ENCODE measurements at places on chromosomes 4 and X.

DNA sequence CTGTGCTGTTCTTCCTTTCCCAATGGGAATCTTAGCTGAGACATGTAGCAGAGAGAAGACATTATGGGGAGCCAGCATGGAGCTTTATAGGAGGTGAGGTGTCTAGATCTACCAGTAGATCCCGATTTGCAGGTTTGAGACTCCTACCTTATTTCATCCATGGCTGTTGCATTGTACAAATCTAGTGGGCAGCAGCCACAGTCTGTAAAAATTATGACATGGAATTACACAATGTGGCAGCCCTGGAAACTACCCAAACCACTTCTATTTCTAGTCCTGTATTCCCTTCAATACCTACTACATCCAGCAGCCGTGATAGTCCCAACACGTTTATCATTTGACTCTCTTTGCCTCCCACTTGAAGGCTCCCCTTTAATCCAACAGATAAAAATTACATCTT is 8.1 kb downstream of the ATP7A start:
- DNase-seq: no peak

DNA sequence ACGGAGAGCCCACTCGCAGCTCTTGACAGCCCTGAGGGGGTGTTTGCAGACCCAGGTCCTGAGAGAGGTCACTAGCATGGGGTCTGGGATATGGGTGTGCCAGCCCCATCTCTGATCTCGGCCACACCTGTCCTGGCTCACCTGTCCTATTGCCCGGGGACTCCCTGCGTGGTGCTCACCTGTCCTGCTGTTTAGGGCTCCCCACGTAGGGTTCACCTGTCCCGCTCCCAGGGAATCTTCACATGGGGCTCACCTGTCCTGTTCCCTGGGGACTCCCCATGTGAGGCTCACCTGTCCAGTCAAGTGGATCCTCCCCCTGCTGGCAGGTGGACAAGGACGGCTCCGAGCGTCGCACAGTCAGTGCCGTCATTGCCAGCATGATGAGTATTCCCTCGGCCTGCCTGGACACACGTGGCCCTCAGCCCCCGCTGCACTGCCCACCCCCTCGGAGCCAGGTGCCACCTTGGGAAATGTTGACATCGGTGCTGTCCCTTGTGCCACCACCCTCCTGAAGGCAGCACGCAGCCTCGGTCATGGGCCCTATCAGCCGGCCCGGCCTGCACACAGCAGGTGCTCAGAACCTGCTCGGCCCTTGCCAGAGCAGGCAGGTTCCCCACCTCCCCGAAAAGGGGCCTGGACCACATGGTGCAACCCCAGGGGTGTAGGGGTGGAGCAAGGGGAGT is 6.3 kb downstream of the SLC49A3 start:
- DNase-seq: no peak

- no peak for DNase-seq
Measured at GRCh38 chr4:70630162-70630561, 1.6 kb downstream of the ENAM start.

GRCh38 chr4:102500352-102500695 is 835 bp upstream of the NFKB1 start:
- DNase-seq: no peak

- no peak for DNase-seq
Measured at GRCh38 chr4:157221895-157222770, 1.6 kb downstream of the GRIA2 start.

DNA sequence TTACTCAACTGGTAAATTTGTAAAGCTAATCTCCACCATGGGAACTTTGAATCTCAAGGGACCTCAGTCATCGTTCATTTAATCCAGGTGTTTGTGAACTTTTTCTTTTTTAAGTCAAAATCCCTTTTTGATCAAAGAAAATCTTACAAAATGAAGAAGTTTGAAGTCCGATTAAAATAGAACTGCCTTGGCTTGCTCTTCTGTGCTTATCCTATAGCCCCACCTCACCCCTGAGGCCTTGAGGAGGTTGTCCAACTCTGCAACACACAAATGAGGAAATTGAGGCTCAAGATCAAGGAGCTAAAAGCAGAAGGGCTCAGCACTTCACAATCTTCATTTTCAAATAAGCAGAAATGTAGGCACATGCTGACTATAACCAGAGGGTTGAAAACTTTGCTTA is 240.3 kb upstream of the SFRP2 start:
- DNase-seq: no peak

DNA sequence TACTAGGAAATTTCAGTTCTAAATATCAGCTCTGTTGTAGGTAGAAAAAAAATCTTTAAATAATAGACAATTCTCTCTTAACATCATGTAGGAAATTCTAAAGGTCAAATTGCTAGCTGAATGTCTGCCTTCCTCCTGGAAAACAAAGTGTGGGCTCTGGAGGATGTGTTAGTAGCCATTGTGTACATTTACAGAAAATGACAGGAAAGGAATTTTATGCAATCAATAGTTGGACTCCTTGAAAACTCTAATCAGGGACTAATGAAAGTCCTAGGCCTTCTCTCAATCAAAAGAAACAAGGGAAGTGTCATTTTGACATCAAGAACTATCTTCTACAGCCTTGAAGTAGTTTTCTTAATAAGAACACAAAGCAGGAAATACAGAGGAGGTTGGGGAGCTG is 174.6 kb downstream of the ANKRD50 start:
- DNase-seq: no peak

DNA sequence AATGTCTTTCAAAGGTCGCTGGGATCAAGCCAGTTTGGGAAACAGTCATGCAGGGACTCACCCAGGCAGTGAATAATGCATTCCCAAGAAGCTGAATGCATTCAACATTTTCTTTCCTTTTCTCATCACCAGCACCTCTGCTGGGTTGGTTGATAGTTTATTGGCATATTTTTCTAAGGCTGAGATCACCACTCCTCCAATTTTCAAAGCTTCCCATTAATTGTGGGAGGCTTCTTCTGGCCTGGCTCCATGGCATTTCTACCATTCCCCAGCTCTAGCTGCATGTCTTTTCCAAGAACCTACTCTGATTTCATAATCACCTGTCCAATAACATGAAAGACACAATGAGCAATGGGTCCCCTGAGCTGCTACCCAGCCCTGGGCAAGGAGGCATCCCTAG is 35.8 kb downstream of the CHRDL1 start:
- no peak for DNase-seq

DNA sequence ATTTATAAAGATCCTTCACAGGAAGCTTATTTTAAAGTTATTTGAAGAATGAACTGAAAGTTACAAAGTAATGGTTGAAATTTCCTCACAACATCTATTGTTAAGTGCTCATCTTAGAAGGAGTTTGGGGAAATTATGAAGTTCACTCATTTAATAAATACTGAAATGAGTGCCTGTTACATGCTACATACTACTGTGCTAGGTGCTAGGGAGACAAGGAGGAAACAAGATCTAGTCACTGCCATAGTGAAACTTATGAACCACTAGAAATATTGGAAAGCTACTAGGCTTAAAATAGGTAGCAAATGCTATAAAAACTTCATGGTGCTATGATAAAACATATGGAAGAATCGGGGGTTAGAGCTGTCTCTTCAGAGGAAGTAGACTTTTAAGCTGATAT is 97.1 kb downstream of the JADE1 start:
- no peak for DNase-seq

DNA sequence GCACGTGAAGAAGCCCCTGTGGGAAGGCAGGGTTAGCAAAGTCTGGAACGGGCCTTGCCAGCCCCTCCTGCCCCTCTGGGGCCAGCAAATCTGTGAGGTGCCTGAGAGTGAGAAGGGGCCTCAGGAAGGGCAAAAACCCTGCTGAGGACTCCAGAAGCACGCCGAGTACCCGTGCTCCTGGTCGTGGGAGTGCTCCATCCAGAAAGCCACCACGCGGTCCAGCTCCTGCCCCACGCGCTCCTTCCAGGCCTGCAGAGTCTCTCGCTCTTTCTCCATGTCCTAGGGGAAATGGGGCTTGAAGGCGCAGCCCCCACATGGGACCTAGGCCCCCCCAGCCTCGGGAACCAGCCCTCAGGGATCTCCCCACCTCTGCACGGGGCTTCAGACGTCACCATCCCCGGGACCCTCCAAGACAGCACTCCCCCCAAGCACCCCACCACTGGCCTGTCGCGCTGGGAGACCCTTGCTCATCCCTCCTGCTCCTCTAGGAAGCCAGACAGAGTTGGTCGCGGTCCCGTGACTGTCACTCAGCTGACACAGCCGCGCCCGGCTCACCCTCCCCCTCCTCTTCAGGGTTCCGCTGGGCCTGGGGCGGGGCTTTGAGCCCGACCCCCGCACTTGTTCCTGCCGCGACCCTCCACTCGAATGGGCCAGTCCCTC is at the start of gene RENBP:
Gene RENBP, minus strand, starts transcription at position 504 of the 660 bp plus-strand sequence. Its CDS starts 33 bp downstream, at position 471.
- DNase-seq: no peak

Data from stimulated activated CD8-positive, alpha-beta memory T cell treated with anti-CD3 and anti-CD28 coated beads, Interleukin-15, amount 100 ng/mL, for 48 hours (primary cell).